ENCODE measurements at places on chromosomes 7 and 10. TPM values are rescaled to one million over a fixed set of nuclear protein-coding genes. Genes with fewer than 3 reads are reported as not detected.

IFIT2 gene
- 0.69 TPM for total RNA-seq

TMEM176A gene
- 9.8 TPM for total RNA-seq

MMD2 gene
- not detected for total RNA-seq

GATA3 gene
- 0.60 TPM for total RNA-seq

AKR1C3 gene
- 236 TPM for total RNA-seq

MPLKIP gene
- total RNA-seq: 21.0 TPM

DNA sequence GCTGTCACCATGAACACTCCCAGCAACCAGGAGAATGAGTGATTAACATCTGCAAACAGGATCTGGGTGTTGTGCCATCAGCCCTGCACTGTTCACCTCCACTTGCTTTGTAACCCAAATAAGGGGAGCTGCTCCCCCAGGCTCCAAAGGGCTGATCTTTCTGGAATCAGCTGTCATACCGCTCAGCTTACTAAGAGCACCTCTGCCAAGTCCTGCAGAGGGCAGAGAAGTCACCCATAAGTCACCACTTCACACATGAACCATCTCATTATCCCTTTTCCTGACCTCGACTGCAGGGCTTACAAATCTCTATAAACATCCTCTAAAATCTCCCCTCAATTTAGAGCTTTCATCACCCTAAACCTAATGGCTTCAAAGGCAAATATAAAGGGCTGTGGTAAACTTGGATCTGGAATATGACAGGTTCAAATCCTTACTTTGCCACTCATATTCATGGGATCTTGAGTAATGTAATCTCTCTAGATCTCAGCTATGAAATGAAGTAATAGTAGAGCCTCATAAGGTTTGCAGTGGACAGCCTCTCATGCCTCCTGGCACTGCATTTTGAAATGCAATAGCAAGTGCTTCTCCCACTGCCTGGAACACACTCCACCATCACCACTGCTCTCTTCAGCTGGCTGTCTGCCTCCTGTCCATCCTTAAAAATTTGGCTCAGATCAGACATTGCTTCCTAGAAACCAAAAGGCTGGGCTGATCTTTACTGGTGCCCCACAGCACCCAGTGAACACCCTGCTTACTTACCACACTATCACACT, 38.8 kb downstream of the ERLIN1 start:
- no peak for DNase-seq

DNA sequence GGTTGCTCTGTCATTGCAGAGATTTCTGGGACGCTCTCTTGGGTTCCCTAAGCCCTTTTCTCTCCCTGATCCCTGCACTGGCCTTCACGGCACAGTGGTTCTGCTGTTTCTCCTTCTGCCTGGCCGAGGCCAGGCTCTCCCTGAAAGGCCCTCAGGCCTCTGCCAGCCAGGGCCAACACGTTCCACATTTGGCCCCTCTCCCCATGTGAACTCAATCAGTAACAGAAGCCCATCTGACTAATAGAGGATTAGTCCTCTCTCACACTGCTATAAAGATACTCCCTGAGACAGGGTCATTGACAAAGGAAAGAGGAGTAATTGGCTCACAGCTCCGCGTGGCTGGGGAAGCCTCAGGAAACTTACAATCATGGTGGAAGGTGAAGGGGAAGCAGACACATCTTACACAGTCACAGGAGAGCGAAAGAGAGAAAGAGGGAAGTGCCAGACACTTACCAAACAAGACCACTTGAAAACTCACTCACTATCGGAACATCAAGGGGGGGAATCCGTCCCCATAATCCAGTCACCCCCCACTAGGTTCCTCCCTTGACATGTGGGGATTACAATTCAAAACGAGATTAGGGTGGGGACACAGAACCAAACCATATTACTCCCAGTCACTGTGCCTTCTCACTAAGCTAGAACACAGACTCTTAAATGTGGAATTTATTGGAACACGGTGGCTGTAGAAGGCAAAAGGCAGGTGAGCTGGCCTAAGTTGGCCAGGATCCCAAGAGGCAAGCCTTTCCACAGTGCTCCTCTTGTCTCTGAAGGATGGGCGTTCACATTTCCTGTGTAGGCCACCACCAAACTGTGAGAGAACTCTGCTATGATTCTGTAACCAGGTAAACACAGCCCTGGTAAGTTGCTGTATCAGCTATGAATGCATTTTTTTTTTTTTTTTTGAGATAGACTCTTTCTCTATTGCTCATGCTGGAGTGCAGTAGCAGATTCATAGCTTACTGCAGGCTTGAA, 8.8 kb downstream of the FZD8 start:
- DNase-seq: no peak

- no peak for DNase-seq
Measured at GRCh38 chr7:149854611-149855360, 16.6 kb downstream of the ZNF862 start.

GRCh38 chr10:22253580-22253882, 35.7 kb upstream of the EBLN1 start:
- peak; percentile 17 for DNase-seq

DNA sequence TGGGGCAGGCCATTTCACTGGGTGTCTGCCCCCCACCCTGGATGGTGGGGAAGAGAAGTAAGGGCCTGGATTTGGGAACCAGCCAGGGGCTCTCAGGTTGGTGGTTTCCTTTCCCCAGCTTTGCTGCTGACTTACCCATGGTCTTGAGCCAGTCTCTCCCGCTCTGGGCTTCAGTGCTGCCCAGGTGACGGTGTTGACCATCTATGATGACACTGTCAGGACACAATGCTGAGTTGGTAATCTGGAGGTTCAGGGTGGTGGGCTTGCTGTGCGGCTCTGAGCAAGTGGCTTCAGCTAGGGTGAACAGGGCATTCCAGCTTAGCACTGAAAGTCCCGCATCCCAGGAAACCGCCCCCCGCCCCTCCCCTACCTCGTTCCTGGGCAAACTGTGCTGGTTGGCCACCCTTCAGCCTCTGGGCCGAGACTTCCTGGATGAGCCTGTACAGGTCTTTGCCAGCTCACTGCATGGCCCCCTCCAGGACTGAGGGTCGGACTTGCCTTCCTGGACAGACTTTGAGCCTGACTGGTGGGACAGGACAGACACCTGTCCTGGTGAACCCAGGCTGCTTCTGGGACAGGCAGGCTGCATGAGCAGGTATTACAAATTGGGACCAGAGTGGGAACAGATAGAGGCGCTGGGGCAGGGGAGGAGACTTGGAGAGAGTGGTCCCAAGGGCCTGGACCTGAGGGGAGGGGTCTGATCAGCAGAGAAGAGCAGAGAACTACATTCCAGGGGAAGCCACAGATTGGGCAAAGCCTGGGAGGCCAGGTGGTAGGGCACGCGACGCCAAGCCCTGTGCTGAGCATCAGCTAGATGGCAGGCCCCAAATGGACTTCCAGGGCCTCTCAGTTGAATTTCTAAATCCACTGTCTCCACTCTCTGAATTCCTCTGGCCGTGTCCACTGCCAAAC, 19.9 kb upstream of the ZMIZ1 start:
- no peak for DNase-seq

- no peak for DNase-seq
Measured at GRCh38 chr7:25967278-25968204, 184.5 kb upstream of the NFE2L3 start.

DNA sequence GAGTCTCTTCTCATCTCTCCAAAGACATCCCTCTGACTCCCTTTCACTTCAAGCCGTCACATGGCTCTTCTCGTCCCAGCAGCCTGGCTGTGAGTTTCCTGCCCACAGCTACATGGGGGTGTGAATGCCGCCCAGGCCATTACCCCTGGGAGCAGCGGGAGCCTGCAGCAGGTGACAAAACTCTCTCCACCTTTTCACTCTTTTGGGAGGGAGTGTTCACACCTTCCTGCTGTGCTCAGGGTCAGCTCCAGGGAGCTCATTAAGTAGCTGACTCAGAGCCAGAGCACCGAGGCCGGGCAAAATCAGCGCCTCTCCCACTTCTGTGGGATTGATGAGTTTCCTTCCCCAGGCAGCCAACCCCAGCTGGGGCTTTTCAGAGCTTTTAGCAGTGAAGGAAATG, 271.3 kb downstream of the TYW1 start:
- no peak for DNase-seq

DNA sequence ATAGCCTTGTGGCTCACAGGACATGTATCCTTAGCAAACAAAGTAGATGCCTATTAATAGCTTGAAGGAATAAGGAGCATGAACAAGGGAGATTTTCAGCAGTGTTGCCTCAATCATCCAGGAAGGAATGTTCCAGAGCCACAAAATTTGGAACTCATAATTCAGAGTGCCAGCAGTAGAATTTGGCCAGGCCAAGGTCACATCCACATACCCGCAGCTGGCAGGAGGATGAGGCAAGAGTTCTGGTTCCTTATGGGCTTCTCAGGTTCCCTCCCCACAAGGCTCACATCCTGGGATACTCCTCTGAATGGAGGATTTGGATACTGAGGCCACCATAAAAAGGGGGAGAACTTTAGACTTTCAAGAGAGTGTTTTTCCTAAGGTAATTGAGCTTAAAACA, 45.8 kb downstream of the SUFU start:
- peak; percentile 59 for DNase-seq

DNA sequence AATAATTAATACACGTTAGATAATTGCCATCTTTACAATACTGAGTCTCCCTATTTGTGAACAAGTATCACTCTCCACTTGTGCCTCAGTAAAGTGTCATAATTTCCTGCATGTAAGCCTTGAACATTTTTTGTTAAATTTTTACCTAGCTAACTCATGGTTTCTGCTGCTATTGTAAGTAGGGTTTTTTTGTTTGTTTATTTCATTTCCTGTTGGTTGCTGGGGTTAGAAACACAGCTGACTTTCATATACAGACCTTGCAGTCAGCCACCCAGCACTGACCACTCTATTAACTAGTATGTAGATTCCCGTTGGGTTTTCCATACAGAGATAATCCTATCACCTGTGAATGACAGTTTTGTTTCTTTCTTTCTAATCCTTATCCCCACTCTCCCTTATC, 133.3 kb downstream of the MPP7 start:
- DNase-seq: no peak

DNA sequence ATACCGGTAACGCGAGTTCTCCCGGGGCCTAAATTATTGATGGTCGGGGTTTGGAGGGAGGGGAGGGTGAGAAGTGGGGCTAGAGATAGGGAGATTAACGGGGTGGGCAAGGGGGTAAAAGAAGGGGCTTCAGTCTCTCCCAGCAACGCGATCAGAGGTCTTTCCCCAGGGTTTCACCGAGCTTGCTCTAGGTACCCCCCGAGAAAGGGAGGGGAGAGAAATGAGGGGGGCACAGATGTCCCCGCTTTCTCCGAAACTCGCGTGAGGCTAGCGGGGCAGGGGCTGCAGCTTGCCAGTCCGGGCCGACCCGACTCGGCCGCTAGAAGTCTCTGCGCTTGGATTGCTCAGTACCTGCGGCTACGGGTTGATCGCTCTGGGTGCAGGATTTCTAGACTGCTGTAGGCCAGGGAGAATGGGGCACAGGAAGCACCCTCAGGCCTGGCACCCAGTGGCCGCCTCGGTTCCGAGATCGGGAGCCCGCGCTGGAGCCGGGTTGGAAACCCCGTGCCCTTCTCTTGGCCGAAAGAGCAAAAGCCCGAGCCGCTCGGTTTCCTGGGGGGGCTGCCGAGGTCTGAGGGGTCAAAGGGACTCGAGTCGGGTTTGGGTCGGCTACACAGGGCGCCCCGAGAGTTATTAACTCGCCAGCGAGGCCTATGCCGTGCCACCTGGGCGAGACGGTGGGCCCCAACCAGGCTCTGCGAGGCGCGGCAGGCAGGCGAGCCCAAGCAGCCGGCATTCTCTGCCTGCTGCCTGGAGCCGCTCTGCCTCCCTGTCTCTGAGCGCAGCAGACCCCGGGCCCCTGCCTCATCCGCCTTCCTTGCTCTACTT, 3.1 kb downstream of the PAX2 start:
- DNase-seq: no peak

DNA sequence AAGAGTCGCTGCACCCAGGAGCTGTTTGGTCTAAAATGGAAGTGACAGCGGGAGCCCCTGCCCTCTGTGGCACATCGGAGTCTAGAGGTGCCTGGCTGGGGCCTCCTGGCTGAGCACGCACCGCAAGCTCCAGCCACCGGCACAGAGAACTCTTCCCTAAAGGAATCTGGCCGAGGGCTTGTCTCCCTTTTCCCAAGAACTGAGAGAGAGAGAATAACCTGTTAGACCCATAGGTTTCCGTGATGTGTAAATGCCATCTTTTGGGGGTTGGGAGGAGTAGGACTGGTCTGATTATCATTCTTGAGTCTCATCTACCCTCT, 47.3 kb downstream of the PROSER2 start:
- no peak for DNase-seq

DNA sequence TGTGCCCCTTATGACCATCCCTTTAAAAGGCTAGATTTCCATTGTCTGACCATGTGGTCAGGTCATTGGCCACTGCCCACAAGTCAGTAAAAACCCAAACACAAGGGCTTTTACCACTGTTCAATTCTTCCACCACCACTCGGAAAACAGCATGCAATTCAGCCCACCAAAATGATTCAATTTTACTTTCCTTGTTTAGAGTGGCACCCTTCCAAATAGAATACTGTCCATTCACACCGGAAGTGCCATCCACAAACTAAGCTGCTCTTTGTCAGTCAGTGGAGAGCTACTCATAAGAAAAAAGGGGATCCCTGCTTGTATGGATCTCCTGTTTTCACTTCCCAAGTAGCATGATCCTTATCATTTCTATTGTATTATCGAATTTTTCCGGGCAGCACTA, 350.7 kb upstream of the MBL2 start:
- DNase-seq: no peak

- DNase-seq: no peak
Measured at GRCh38 chr7:23539494-23539907, 7.7 kb upstream of the TRA2A start.

DNA sequence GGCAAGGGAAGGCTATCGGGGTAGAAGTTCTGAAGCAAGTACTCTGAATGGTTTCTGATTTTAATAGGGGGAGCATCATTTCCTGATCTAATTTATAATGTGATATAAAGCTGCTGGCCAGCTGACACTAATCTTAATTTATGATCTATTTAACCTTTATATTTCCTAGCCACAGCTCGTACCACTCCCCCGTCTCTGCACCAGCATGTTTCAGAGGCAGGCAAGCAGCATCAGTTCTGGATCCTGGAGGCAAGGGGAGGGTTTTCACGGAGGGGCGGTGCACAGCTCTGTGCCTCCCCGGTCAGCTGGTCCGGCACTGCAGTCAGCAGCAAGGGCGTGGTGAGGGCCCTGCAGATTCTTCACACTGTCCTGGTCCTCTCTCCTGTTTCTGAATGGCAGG, 30.0 kb downstream of the MGMT start:
- no peak for DNase-seq
